ENCODE measurements at places on chromosomes 16 and 17.

- no peak for DNase-seq
Measured at GRCh38 chr17:28613931-28614381, at the start of gene RSKR. TSS of gene RSKR (minus strand) at chr17:28614185. CDS start at chr17:28614161, 24 bp downstream.

DNA sequence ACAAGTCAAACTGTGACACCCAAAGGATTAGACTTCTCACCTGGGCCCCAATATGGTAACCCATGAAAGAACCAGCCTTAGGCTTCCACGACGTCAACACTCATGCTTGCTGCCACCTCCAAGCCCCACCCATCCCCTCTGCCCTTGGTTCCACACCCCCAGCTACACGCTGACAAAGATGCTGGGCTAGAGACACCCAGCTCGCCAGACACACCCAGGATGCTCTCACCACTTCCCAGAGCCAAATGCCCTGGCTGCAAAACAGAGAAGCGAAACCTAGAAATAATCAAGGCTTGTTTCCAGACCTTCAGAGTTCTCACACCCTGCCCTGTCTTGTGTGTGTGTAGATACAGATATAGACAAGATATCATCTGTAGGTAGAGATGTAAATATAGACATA is 26.0 kb upstream of the ADCY9 start:
- no peak for DNase-seq

DNA sequence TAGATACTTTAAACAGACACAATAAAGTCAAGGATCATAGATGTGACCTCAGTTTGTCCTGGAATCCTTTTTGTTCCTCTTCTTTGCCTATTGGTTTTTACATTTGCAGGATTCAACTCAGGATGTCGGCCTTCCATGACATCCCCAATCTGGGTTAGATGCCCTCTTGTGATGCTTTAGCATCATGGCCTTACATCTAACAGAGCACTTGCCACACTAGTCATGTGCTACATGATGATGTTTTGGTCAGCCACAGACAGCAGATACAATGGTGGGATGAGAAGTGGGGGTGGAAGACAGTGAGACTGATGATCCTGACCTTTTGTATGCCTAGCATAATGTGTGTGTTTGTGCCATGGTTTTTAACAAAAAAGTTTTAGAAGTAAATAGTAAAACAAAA is 1.8 kb upstream of the SYNRG start:
- DNase-seq, result no peak

- no peak for DNase-seq
Measured at GRCh38 chr16:66903544-66904427, 14.9 kb downstream of the CDH16 start.

- no peak for DNase-seq
Measured at GRCh38 chr16:52756812-52757517, 210.0 kb upstream of the TOX3 start.
